ENCODE measurements at places on chromosomes 12 and 14.

DNA sequence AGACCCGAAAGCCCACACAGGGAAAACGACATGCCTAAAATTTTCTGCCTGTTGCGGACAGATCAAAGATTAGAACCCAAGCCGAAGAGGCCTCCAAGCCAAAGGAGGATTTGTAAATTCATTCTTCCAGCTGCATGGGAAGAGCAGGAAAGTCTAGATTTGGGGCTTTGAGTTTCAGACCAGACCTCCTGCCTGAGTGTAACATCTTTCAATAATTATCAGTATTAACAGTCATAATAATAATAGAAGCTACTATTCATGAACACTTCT is 1.7 kb upstream of the HSPB8 start:
- DNase-seq, result no peak

- DNase-seq, result no peak
Observed at GRCh38 chr12:83985084-83985483, 927.5 kb downstream of the SLC6A15 start.

DNA sequence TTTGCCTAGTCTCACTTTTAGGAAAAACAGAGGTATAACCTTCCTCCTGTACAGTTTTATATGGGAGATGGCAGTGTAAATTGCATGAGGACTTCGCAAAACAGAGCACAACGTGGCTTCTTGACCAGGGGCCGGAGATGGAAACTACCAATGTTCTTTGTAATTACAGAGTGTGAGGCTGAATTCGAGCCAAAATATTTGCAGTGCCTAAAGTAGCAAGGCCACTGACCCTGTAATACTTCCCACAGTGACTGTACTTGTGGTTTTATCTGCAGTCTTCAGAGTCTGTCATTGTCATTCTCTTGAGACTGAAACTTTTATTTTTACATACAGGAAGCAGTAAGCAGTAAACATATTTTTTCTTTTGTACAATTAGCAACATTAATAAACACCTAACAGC is 98.9 kb downstream of the RERG start:
- no peak for DNase-seq

DNA sequence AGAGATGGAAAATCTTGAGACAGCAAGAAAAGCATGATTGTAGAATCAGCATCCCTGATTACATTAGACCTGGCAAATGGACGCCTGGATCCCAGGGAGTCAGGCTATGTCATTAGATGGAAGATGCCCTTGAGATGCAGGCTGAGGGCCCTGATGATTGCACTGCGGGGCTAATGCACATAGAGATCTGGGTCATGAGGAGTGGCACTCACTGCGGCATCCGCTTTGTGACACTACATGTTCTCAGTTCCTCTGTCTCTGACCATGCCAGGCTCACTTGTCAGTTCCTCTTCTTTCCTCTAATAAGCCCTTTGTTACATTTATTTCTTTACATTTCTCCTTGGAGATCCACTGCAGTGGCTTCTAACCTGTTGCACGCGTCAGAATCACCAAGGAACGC is 70.1 kb upstream of the GPATCH2L start:
- no peak for DNase-seq

- DNase-seq, result no peak
Observed at GRCh38 chr12:126055521-126055920, 990.3 kb downstream of the AACS start.

DNA sequence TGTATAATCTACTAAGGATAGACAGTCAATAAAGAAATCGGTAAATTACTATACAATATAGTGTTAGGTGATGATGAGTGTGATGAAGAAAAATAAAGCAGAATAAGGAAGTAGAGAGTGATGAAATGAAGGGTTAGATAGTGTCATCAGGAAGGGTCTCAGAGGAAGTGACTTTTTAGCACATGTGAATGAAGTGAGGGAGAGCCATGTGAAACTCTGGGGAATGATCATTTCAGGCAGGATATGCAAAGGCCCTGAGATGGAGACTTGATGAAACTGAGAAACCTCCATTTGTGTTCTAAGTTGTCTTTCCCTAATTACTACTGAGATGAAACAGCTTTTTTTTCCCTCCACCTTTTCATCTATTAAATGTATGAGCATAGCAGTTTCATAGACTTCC is 19.4 kb upstream of the GNPTAB start:
- DNase-seq, result no peak

GRCh38 chr12:57839996-57840395 is 6.5 kb downstream of the CTDSP2 start:
- peak; percentile 66 for DNase-seq

DNA sequence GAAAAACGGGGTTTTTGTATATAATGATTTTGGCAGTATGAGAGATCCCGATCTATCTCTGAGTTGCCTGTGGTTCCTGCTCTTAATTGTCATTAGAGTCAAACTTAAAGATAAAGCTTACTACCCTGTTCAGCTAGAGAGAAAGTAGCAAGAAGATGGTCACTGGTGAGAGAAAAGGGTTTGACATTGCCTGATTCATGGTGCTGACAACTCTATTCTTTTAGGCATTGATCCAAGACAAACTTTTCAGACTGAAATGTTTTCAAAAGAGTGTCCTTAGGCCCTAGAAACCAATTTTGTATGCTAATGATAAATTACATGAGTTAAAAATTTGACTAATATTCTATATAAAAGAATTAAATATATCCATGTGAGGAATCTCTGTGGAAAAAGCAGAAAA is 35.1 kb downstream of the PELI2 start:
- no peak for DNase-seq

- DNase-seq, result no peak
Observed at GRCh38 chr14:104120281-104120741, 18.1 kb upstream of the KIF26A start.

DNA sequence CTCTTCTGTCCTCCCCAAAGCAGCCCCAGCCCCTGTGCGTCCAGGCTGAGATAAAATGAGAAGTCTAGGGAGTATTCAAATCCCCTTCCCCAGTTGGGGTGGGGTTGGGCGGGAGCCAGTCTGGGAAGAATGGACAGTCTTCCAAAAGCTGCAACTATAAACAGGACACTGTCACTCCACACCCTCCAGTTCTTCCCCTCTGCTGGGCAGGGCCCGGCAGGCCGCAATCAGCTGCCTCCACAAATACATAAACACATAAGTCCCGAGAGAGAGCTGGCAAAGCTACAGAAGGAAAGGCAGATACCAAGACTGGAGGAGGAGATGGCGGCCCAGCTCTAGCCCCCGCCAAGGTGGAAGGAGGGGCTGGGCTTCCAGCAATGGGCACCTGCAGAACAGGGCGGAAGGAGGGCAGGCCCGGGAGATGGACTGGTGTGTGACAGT is 12.7 kb downstream of the LTBP2 start:
- DNase-seq, result no peak

- no peak for DNase-seq
Observed at GRCh38 chr12:58184212-58184611, 242.8 kb downstream of the ATP23 start.

- DNase-seq, result no peak
Observed at GRCh38 chr14:87916886-87917275, 76.1 kb downstream of the GALC start.

DNA sequence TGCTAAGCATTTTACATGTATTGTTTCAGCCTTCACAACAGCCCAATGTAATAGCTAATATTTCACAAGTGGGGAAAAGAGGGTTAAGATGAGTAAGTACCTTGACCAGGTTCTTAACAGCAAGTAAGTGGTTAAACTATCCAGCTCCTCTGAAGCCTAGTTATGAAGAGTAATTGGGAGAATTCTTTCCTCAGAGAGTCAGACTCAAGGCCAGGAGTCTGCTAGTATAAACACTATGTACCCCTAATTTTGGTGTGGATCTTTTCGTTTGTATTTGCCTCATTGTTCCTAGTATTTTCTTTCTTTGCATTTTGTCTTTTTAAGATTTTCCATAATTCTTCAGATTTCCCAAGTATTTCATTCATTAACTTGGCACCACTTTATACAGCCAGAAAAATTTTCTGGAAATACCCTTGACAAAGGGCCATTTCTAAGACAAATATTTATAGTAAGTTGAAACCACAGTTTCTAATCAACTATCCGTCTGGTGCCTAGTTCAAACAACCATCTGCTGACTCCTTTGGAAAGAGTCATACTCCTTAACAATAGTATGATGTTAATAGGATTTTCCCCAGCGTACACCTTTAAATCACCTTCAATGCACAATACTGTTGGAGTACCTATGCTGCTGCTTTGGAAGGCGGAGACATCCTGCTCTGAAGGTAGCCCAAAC is 81.2 kb downstream of the SCAF11 start:
- no peak for DNase-seq

DNA sequence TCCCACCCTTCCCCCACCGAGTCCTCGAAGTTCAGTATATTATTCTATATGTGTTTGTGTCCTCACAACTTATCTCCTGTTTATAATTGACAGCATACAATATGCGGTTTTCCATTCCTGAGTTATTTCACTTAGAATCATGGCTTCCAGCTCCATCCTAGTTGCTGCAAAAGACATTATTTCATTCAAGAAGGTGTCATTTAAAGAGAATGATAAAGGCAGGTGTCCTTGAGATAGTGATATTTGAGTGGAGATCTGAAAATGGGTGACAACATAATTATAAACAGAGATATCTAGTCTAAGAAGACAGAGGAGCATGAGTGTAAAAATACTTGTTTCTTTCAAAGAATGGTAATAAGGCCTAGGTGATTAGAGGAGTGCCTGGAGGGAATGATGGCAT is 876.8 kb downstream of the SLC6A15 start:
- DNase-seq, result no peak

GRCh38 chr14:76910371-76910890 is 84.2 kb downstream of the LRRC74A start:
- no peak for DNase-seq

DNA sequence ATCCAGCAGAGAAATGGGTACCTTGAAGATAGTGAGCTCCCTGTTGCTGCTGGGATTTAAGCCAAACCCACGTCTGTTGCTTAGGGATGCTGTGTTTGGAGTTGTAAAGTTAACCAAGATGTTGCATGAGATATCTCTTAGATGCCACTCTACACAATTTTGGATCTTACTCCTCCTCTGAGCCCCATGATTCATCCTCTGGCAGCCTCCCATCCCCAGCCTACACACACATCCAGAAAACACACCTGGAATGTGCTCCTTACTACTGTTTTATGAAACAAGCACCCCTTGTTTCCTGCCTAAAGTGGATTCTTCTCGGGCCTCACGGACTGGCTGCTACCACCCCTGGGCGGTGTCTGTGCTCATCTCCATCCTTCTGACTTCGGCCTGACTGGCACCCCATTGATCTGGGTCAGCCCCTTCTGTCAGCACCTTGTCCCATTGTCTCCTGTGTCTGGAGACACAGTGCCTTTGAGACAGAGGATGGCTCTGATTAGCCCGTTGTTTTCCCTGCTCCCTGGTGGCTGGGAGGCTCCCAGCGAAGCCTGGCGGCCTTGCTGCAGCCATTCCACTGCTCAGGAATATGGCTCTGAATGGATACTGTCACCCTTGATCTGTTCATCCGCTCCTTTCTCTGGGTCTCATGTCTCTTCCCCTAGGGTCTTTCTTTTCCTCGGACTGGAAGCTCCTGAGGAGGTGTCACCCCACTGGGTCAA is 24.3 kb downstream of the TSPAN9 start:
- DNase-seq, result no peak

DNA sequence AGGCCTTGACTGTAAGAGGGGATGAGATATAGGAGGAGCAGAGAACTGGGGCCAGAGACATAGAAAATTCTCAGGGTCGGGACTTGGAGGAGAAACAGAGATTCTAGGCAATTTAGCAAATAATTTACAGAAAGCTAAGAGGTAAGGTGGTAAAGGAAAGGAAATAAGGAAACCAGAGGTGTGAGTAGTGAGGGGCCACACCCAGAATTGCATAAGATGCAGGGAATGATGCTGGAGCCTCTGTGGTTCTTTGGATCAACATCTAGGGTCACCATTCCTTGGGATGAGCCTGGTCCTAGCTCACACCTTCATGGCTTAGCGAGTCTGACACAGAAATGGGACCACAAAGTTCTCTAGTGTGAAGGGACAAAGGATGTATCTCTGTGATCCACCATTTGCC is 949 bp upstream of the SDR9C7 start:
- no peak for DNase-seq

DNA sequence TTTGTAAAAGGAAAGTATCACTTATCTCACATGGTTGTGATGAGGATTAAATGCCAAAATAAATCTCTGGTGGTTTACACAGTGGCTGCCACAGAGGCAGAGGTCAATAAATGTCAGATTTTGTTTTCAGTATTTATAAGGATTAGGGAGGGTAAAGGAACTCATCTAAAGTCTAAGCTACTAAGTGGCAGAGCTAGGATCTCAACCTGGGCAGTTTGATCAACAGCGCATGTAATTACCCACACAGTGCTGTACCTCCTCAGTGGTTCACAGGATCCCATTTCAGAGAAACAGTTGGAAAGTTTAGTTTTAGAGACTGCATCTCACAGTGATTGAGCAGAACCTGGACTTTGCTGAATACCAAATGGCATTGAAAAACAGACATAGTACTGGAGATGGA is 44.9 kb upstream of the RIC8B start:
- DNase-seq, result no peak

DNA sequence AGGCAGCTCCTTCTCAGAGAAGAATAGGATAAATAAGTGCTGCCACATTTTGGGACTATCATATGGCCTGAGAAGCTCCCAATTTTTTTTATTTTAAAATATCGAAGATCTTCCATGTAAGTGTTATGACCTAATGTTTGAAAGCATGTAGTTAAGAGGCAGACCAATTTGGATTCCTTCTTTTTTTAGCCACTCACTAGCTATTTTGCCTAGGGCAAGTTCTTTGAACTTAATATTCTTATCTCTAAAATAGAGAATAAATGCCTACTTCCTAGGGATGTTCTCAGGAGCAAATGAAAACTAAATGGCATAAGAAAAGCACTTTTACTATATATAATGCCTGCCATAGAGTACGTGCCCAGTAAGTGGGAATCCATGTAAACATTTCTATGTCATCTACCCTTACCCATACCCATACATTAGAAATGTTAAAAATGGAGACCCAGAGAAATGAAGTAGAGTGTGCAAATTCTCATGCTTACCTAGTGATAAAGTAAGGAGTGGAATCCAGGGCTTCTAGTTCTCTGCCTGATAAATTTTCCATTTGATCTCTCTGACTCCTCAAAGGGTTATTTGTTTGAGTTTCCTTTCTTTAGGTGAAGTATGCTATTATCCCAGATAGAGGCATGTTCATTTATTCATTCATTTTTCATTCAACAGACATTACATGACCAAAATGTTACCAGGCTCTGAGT is 148.3 kb downstream of the TGFB3 start:
- no peak for DNase-seq

DNA sequence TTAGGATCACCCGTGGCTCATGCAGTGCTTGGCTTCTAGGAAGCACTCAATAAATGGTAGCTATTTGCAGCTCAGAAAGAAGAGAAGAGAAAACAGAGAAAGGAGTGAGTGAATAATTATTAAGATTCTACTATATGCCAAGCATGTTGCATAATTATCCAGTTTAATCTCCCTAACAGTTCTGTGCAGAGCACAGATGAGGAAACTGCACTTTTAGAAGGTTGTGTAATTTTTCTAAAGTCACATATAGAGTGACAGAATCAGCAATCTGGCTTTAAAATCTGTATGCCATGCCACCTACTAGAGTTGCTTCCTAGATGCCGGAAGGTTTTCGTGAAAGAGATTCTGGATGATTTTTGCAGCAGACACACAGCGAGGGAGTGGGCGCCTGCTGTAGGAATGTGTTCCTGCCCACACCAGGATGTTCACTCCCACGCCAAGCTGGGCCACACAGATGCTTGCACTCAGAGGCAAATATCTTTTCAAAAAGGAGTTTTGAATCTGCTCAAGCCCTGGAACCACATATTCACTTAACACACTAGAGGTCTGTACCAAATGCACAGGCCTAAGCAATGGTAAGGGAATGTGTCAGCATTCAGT is 50.2 kb upstream of the SMCO2 start:
- no peak for DNase-seq

GRCh38 chr12:53093777-53094393 is 3.6 kb upstream of the IGFBP6 start:
- DNase-seq, result no peak

GRCh38 chr12:109475993-109476806 is 900 bp downstream of the KCTD10 start:
- peak; percentile 40 for DNase-seq

Measured in NCI-H1417 (cell line).